KBM-7 (cell line): ENCODE measurements at places on chromosomes 3 and 15.

DNA sequence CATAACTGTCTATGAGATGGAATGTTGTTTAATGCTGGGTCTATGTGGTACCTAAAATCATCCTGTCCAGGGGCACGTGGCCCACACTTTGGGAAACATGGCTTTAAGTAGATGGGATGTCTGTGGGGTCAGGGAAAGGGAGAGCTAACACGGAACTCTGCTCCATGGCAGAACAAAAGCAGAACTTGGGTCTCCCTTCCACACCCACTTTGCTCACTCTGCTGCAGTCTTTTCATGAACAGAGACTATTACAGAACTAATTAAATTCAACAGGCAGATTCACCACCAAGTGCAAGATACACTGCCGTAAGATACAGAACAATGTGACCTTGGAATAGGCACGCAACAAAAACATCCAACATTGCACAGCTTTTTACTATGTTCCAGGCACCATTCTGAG lies 28.2 kb downstream of the POPDC2 start:
- no peak for DNase-seq

- no peak for DNase-seq
These were observed 326.5 kb downstream of the CGGBP1 start for GRCh38 chr3:87732294-87732693.

DNA sequence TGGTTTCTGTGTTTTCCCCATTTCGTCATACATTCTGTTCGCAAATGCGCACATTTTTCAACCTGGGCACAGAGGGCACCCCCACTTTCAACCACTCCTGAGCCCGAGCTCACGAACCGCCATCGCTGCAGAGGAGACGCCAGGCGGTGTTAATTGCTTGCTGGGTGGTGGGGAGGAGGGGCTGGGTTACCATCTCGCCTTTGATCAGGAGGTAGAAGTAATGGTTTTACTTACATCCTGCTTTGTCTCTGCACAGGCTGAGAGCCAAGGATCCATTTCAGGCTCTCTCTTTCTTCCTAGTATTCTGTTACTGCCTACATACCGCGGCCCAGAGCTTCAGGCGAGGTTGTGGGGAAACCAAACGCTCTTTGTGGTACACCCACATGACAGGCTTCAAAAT lies 177.3 kb upstream of the WNT5A start:
- DNase-seq: no peak

- DNase-seq: no peak
These were observed 33.7 kb downstream of the ANXA2 start for GRCh38 chr15:60363903-60364611.

DNA sequence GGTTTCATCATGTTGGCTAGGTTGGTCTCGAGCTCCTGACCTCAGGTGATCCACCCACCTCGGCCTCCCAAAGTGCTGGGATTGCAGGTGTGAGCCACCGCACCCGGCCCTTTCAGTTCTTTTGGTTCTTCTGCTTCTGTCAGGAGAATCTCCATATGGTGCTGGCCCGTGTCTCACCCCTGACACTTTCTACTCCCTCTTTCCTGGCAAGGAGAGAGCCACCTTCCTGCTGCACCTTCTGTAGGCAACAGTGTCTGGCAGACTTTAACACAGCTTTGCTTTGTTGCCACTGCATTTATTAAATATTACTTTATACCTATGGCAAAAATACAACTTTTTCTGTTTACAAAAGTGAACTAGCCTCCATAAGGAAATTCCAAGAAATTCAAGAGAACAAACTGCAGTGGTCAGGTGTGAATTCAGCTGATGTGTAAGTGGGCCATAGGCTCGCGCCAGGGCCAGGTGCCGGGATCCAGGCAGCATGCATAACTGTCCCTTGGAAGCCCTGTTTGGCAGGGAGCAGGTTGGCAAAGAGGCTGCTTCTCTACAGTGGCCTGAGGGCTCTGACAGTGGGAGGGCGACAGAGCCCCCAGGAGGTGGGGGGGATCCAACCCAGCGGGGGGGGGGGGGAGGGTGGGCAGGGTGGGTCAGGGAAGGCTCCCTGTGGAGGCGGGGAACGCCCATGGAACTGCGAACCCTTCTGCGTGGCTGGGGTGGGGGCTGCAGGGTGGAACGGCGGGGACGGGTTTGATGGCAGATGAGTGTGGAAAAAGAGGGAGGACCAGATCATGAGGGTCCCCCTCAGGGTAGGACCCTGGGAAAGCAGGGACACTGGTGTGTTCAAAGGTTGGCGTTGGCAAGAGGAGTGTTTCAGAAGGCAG lies 21.1 kb downstream of the CTSH start:
- DNase-seq: no peak

DNA sequence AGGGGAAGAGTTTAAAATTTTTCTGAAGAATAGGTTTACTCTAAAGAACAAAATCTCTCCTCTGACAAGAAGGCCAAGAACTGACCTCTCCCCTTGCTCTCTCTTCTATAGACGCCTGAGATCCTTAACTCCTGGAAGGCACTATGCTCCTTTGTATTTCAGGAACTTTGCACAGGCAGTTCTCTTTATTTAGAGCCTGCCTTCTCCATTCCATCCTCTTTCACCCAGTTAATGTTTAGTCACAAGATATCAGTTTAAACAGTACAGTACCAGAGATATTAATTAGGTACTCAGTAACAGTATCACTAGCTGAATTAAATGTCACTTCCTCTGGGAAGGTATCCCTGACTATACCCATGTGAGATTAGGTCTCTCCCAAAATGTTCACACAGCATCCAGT lies 33.5 kb downstream of the HERC1 start:
- DNase-seq: no peak

DNA sequence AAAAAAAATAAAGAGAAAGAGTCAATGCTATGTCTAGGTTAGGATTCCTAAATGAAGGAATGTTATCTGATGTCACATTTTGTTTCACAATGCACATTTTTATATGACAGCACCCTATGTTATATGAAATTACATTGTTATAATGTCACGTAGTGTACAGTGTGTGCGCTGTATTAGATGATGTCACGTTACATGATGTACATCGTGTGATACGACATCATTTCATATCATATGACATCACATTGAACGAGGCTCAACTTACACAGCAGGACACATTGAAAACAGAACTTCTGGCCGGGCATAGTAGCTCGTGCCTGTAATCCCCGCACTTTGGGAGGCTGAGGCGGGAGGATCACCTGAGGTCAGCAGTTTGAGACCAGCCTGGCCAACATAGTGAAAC lies 150.0 kb downstream of the OCA2 start:
- DNase-seq: no peak

GRCh38 chr15:79027532-79028410 lies 62.8 kb downstream of the RASGRF1 start:
- DNase-seq: no peak
